Fibroblast of lung (primary cell): ENCODE measurements at places on chromosomes 7 and 10.

GRCh38 chr7:34080513-34080912 is 175.2 kb downstream of the BMPER start:
- DNase-seq: peak; percentile 77

- DNase-seq: no peak
These were observed 56.6 kb upstream of the PDE1C start for GRCh38 chr7:32126843-32127242.

GRCh38 chr7:33870120-33870519 is 35.2 kb upstream of the BMPER start:
- peak; percentile 53 for DNase-seq

DNA sequence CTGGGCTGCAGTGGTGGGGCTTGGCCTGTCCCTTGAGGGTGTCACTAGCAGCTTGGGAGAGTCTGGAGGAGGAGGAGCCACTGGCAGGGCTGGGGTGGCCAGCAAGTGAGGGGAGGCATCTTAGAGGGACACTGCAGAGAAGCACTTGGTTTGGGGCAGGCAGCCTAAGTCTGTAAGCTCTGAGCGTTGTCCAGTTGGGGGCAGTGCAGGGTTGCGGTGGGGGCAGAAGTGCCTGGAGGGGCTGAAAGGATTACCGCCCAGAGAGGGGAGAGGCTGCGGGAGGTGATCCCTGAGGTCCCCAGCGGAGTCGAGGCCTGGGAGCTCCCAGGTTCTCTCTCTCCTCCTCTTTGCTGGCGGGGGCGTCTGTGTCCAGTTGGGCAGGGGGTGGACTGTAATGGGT is 7.4 kb downstream of the ADCYAP1R1 start:
- DNase-seq: no peak

DNA sequence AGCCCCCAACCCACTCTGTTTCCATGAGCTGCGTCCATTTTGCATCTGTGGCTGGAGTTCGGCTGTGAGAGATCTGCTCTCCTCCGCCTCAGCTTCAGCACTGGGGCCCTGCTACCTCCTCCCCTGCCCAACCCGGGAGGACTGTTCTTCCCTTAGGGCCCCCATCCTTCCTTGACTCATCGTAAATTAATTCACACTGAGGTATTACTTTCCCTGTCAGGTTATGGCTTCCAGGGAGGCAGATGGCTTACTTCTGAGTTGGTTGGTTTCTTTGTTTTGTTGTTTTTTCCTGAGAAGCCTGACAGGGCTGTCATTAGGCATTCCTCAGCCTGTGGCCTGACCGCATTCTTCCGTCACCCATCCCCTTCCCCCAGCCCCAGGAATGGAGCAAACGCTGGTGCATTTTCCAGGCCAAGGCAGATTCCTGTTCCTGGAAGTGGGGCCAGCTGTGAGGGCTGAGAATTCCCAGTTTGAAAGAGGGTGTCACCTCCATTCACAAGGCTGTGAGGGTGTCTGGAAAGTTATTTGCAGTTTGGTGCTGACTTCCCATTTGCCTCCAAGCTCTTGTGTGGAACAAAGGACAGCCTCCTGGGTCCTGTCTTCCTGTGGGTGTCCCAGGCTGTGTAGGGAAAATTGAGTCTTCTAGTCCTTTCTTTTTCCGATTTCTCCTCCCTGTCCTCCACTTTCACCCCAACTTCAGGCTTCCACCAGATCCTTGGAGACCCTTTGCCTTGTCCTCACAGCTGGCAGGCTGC is 11.7 kb downstream of the CPA5 start:
- peak; percentile 93 for DNase-seq

DNA sequence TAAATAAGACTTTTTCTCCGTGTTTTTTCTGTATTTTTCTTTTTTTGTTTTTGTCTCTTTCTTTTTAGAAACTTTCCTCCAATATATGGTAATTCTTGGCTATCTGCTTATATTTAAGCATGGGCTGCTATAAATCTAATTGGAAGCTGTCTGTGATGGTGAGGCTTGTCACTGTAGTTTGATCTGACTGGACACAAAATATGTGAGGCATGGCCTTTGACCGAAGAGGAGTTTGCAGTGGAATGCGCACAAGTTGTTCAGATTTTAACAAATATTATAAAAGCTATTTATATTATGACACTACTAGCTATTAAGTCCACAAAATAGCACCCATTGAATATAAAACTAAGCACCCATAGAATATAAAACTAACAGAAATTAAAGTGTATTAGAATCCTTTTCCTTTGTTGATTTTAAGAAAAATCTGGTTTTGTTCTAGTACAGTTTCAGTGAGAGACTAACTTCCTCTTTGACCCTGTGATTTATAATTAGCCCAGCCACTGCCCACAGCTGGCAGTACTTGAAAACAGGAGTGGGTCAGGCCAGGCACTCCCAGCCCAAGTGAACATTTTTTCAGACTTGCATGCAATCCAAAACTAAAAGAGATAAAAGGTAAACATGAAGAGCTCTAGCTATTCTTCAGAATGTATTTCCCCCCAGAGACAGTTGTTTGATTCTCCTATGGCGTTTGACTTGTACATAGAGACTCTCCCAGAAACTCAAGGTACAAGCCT is 69.9 kb upstream of the FGL2 start:
- no peak for DNase-seq

- no peak for DNase-seq
These were observed 163.5 kb upstream of the AGK start for GRCh38 chr7:141387521-141388217.

DNA sequence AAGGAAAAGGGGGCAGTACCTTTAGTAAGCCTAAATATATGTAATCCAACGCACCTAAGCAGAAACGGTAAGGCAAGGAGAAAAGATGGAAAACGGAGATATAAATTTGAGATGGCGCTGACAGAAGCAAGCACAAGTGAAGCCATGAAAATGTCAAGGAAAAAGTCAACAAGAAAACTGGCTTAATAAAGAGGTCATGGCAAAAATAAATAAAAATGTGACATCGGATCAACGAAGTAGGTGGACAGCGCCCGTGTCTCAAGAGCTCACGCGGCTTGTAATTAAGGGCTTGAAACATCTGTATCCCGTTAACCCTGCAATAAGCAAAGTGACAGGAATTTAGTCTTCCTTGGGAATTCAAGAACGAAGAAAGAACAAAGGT is 611 bp downstream of the NDUFA5 start:
- DNase-seq: peak; percentile 35

- DNase-seq: no peak
These were observed 217.8 kb upstream of the FRMD4A start for GRCh38 chr10:14548474-14548873.

DNA sequence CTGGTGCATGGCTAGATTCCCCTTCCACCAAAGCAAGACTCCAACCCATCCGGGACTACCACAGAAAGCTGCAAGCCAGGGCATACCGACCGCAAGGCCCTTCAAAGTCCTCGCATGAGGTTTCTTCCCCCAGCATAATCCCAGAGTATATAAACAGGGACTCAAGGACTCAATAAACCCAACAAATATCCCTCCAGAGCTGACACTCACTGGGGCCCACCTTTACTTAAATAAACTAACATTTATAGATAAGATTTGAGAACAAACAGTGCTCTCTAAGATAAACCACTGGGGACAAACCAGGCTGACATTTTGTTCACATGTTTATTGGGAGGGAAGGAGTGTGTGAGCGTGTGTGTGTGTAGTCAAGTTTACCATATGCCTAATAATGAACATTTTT is 138.2 kb downstream of the ADAM12 start:
- no peak for DNase-seq

GRCh38 chr10:1114719-1115606 is 58.8 kb downstream of the WDR37 start:
- no peak for DNase-seq

DNA sequence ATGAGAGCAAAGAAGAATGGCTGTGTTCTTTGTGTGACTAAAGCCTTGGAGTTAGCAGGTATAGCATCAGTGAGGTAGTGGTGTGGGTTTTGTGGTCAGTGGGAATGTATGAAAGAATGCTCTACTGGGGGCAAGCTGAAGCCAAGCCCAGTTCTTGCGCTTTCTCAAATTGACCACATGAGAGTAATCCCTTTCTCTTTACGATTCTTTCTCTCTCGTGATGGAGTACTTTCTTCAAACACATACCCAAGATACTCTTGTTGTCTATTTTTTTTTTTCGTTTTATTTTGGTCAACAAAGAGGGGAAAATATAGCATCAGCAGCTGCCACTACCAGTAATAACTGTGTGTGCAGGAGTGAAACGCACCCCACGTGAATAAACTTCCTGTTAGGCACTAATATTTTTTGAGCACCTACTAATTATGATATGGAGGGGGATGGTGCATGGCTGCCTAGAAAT is 8.4 kb upstream of the PANK1 start:
- DNase-seq: no peak

DNA sequence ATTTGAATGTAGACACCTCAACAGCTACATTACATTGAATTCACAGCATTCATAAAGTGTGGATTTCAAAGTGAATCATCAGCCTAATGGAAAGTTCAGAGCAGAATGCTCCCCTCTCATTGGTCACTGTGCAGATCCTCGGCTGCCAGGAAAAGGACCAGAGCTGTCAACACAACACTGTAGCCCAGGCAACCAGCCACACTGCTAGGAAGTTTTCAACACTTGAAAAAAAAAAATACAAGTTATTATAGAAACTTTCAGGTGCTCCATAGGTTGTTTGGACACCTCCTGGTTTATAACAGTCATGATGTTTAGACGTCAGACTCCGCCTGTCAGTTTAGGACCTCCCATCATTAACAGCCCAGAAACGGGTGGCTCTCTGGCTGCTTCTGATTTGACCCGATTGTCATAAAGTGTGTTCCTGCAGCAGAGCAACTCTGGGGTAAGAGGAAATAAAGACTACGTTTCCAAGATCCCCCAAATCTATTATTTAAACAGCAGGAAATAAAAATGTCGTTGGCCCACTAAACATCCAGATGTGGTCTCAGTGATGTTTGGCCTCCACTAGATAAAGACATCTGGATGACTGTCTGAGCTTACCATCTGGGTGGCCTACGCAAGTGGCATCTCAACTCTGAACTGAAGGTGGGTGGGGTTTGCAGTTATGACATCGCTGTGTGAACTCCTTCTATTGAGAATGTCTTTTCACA is 117.4 kb downstream of the CABCOCO1 start:
- peak; percentile 51 for DNase-seq

DNA sequence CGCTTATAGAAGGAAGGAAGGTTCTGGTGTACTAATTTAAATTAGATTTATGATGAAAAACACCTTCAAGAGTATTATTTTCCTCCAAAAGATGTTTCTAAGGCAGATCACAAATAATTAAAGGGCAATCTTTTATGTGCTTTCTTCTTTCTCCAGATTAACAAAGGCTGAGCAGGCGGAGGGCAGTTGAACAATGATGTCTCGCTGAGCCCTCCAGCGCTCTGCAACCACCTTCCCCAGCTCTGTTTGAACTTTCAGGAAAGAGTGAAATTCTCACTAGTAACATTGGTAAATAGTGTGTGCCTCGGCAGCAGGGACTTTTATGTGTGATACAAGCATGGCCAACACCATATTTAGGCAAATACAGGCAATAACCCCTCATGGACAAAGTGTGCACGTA is 379.1 kb upstream of the MKI67 start:
- DNase-seq: no peak

GRCh38 chr10:47381427-47382379 is 2.4 kb downstream of the ZNF488 start:
- no peak for DNase-seq

GRCh38 chr7:19392246-19392645 is 247.0 kb upstream of the FERD3L start:
- peak; percentile 90 for DNase-seq

GRCh38 chr7:33979807-33980355 is 74.5 kb downstream of the BMPER start:
- peak; percentile 94 for DNase-seq

DNA sequence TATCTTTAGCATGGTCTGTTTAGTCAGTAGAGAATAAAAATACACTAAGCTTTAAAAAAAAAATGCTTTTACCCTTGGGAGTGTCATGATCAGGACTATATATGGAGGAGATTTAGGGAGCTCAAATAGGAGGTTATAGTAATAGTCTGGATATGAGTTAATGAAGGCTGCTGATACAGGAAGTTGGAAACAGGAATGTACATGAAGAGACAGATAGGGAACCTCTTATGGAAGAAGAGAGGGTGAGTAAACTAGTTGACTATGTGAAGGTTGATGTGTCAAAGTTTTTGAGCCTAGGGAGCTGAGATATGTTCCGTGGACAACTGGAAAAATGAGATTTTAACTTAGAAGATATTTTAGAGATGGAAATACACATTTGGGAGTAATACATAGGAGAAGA is 472.0 kb upstream of the FZD8 start:
- no peak for DNase-seq

DNA sequence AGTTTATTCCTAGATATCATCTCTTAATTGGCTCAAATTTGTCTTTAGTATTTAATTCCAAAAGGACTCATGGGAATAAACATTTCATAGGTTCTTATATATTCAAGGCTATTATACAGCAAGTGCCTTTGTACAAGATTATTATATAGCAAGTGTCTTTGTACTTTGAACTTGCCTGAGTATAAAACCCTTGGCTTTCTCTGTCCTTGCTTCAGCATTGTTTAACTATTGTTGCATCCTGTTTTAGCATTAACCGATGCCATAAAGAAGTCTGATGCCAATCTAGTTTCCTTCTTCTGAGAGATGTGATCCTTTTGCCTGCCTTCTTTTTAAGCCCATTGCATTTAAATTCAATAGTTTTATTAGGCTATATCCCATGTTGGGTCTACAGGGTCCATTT is 270.0 kb downstream of the NEBL start:
- DNase-seq: no peak

DNA sequence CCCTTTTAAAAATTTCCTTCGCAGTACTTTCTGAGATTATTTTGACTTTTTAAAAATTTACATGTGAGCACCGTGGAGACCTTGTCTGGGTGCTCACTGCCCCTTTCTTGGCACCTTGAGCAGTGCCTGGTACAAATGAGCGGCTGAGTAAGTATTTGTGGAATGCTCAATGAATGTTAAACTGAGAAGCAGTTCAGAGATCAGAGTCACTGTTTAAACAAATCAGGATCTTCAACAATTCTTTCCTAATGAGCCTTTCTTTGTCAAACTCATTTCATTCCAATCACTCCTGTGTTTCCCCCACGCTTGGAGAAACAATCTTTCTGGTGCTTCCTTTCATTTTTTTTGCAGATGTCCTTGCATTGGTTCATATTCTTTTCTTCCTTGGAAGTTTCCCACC is 611.3 kb upstream of the GALNT17 start:
- peak; percentile 72 for DNase-seq

GRCh38 chr10:84685047-84685660 is 356.8 kb downstream of the CCSER2 start:
- DNase-seq: no peak

- DNase-seq: peak; percentile 85
These were observed 17.0 kb upstream of the ECHDC3 start for GRCh38 chr10:11724938-11725776.

GRCh38 chr7:139054101-139054500 is 18.3 kb upstream of the ZC3HAV1L start:
- no peak for DNase-seq
